ENCODE measurements at places on chromosomes 5 and 9.

GRCh38 chr5:149257889-149258705, 13.6 kb upstream of the AFAP1L1 start:
- DNase-seq, result peak; percentile 13

DNA sequence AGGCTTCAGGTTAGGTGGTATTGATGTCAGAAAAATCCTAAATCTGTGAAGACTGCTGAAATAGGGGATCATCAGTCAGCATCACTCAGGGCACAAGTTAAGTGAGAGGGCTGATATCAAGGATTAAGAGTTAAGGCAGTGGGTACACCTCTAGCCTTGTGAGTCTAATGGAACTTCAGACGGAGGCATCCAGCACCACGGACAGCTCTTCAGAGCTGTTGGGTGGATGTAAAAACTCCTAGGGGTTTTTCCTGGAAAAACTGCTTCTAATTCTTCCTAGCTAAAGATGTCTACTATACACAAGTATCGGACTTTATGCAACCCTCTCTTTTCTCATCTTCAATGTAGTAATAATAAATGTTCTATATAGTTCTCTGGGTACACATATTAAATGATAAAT, 165.9 kb downstream of the SH3GL2 start:
- DNase-seq, result peak; percentile 71

- DNase-seq, result no peak
Measured at GRCh38 chr5:38423276-38424147, 132.9 kb downstream of the LIFR start.

- DNase-seq, result peak; percentile 93
Measured at GRCh38 chr9:88747768-88748167, 212.8 kb downstream of the NXNL2 start.

- peak; percentile 77 for DNase-seq
Measured at GRCh38 chr9:69223605-69224004, 49.5 kb downstream of the TJP2 start.
